ENCODE measurements at places on chromosomes 3 and 15.
A peak's percentile ranks its signal among the peaks of the same experiment; 100 is the strongest.

GRCh38 chr3:32492684-32493436, 9.8 kb downstream of the CMTM6 start:
- no peak for DNase-seq

DNA sequence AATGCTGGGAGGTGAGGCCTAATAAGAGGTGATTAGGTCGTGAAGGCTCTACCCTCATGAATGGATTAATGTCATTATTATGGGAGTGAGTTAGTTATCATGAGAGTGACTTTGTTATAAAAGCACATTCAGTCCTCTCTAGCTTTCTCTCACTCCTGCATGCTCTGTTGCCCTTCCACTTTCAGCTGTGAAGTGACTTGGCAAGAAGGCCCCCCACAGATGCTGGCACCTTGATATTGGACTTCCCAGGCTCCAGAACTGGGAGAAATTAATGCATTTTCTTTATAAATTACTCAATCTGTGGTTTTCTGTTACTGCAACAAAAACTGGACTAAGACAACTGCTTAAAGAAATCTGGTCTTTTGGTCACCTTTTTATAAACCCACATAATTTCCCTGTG, 144.3 kb downstream of the FBN1 start:
- no peak for DNase-seq

DNA sequence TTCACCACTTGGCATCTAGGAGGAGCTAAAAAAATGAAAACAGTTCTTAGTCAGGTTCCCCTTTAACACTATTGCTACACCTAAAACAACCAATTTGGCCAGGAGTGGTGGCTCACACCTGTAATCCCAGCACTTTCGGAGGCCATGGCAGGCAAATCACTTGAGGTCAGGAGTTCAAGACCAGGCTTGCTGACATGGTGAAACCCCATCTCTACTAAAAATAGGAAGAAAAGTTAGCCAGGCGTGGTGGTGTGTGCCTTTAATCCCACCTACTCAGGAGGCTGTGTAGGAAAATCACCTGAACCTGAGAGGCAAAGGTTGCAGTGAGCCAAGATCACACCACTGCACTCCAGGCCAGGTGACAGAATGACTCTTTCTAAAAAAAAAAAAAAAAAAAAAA, 124.1 kb downstream of the DGKG start:
- no peak for DNase-seq

DNA sequence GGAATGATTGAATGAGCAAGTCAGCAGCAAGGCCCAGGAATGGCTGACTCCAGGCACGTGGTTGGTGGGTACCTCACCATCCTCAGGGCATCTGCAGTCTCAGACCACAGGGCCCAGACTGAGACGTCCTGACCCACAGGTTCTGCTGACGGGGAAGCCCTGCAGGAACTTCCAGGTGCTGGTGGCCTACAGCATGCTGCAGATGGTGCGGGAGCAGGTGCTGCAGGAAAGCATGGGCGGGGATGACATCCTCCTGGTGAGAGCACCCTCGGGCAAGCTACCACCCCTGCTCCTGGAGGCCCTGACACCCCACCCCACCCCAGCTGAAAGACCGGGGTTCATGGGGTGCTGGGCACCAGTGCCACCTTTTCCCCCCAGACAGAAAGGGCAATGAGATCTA, 14.1 kb downstream of the TBC1D21 start:
- DNase-seq, result no peak

DNA sequence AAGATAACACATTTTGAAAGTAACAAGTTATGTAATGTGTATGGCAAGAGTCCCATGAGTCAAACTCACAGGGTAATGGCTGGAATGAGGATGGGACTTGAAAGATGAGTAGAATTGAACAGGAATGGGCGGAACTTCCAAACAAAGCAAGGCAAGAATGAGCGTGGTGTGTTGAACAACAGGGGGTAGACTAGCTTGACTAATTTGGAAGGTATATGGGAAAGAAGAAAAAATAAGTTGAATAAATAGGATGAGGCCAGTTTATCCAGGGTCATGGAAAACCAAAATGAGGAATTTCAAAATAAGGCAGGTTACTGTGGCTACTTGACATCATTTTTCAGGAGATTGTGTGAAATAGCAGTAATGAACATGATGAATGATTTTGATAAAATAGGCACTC, 2.5 kb upstream of the DPH6 start:
- DNase-seq, result no peak

DNA sequence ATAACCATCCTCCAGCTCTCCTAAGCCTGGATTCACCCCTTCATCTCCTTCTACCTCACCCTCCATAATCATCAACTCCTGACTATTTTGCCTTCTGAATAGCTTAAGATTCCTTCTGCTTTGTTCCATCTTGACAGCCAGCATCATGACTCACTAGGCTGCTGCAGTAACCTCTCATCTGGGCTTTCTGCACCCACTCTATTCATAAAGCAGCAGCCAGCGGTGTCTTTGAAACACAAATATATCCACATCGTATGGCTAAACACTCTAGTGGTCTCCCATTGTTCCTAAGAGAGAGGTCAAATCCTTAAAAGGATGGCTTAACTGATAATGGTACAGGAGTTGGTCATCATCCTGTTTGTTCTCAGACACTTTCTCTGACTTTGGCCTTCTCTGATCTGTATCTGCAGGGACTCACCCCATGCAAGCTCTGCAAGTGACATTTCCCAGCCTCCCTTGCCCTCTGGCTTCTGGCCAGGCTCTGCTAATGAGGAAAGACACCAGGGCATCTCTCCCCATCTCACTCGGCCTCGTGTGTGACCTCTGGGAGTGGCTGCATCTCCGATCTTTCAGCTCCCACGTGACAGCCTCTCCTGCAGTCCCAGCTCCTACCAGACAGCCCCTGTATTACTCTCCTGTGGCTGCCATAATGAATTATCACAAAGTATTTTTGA, 6.2 kb downstream of the GRK7 start:
- DNase-seq, result no peak

- DNase-seq, result no peak
Measured at GRCh38 chr3:123126031-123126430, 59.2 kb downstream of the PDIA5 start.

- no peak for DNase-seq
Measured at GRCh38 chr3:50605901-50606326, 5.7 kb downstream of the CISH start.

DNA sequence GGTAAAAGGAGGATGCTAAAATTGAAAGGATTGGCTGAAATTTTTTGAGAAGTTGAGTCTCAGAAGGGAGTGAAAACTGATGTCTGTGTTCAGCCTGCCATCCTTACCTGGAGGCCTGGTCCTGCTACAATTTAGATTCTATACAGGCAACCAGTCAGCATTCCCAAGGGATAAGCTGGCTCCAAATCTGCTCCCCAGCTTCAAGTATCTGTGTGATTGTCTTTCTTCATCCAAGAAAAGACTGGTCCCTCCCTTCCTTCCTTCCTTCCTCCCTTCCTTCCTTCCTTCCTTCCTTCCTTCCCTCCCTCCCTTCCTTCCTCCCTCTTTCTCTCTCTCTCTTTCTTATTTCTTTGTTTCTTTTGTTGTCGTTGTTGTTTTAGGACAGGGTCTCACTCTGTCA, 24.7 kb upstream of the UMPS start:
- no peak for DNase-seq

DNA sequence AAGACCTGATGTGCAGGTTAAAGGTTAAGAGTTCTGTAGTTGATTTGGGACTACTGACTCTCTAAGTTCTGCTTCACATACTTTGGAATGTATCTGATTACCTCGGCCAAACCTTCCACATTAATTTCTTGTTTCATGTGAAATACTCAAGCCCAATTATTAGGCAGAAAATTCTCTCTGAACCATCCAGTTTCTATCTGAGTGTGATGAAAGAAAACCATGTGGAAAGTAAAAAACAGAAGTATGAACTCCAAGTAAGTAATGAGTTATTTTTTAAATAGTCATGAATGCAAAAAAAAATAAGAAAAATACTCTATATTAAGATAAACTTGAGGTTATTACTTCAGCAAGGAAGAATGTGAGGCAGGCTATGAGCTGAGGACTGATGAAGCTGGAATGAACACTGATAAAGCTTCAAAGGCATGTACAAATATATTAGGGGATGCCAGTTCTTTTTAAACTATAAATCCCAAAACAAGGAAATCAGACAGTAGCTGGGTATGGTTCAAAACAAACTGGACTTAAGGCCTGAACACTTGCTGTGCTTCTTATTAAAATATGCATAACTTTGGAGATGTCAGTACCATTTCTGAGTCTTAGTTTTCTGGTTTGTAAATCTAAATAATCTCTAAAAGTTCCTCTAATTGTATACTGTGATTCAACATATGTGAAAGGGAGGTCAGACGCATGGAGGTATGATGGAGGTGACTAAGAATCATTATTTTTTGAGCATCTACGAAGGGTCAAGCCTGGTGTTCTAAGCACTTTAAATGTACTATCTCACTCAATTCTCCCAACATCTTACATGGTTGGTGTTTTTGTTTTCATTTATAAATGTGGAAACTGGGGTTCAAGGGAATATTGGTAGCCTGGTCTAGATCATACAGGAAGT, 59.6 kb downstream of the COL6A6 start:
- no peak for DNase-seq

- DNase-seq, result no peak
Measured at GRCh38 chr3:31530039-31530959, 2.4 kb upstream of the STT3B start.

- no peak for DNase-seq
Measured at GRCh38 chr3:45781841-45782240, 14.5 kb downstream of the SLC6A20 start.

GRCh38 chr3:170689296-170689829, 103.5 kb upstream of the SLC7A14 start:
- DNase-seq, result no peak

GRCh38 chr3:171293142-171293782, 166.9 kb downstream of the TNIK start:
- no peak for DNase-seq

- no peak for DNase-seq
Measured at GRCh38 chr15:75682181-75683135, 30.2 kb downstream of the CSPG4 start.

- DNase-seq, result no peak
Measured at GRCh38 chr3:17850448-17850847, 108.0 kb upstream of the TBC1D5 start.

GRCh38 chr3:172115787-172116186, 76.4 kb downstream of the FNDC3B start:
- DNase-seq, result no peak

GRCh38 chr3:138472141-138472825, 37.9 kb downstream of the ESYT3 start:
- no peak for DNase-seq

DNA sequence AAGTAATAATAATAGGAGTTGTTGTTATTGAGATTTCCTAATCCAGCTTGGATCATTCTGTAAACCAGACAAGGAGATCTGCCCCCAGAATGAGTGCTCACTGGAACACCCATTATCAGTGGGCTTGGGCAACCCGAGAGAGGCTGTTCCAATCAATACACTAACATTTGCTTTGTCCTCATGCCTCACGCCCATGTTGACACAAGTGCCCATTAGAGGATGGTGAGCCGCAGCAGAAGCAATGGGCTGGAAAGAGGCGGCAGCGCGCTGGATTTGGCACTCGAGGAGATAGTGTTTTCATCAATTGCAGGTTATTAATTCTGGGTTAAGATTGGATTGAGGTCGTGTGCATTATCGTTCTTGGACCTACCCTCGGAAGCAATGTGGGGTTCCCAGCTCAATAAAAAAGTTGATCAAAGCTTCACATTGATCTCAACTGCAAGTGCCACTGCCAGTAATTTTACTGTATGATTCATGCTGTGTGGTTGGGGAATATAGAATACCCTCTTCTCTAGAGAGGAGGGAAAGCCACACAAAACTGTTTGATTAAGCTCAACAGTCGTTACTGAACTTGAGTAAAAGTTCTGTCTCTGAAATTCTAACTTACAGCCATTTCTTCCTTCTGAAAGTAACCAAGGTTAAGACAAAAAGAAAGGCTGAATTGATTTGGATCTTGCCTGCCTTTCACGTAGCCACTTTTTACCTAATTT, 15.7 kb downstream of the LYZL4 start:
- no peak for DNase-seq

GRCh38 chr3:186261638-186262037, 100.4 kb downstream of the DGKG start:
- no peak for DNase-seq

DNA sequence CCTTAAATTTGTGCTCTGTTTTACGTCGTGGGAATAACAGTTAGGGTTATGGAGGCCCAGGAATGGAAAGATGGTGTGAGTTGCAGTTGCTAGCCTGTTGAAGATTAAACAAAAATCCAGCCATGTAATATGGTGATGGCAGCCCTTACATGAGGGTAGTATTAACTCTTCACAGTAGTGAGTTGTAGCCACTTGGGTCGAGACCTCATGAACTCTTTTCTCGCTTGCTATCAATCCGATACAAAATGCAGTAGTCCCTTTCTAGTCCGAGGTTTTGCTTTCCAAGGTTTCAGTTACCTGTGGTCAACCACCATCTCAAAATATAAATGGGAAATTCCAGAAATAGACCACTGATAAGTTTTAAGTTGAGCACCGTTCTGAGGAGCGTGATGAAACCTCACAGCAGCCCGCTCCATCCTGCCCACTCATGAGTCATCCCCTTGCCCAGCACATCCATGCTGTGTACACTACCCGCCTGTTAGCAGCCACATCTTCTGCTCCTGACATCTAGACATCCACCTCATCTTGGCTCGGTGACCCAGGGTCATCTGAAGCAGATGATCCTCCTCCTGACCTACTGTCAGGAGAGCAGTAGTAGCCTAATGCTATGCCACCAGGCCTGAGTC, 177.9 kb downstream of the CDIN1 start:
- DNase-seq, result no peak

DNA sequence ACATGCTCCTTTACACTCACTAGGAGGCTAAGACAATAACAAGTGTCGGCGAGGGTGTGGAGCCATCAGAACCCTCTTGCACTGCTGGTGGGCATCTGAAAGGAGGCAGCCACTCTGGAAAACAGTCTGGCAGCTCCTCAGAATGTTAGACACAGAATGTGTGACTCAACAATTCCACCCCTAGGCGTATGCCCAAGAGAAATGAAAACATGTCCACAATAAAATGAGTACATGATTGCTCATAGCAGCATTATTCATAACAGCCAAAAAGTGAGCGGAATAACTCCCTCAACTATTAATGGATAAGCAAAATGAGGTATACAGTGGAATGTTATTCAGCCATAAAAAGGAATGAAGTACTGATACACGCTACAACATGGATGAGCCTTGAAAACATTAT, 57.8 kb downstream of the WNT7A start:
- no peak for DNase-seq

GRCh38 chr15:82709421-82710207, at the start of gene AP3B2:
TSS of gene AP3B2 (minus strand) at chr15:82709875. CDS start at chr15:82709706, 169 bp downstream.
- peak; percentile 36 for DNase-seq

- no peak for DNase-seq
Measured at GRCh38 chr3:14818804-14819500, at the start of gene FGD5. TSS of gene FGD5 (plus strand) at chr3:14818962. CDS start at chr3:14819072, 110 bp downstream.

GRCh38 chr3:127175272-127175671, 17.7 kb upstream of the PRR23E start:
- no peak for DNase-seq

DNA sequence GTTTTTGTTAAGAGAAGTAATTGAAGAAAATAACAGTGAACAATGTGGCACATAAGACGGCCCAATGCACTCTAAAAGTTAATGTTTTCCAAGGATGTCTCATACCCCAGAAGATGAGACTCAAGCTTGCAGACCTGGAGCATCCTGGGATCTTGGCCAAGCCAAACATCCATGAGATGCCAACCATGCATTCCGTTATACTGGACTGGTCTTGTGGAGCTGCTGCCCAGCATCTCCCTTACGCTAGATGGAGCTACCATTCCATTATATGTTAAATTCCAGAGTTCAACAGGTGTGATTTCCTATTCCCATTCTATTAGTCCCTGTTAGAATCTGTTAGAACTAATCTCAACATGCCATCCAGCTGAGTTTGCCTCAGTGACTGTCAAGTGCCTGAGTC, 181.8 kb downstream of the PDCD6IP start:
- no peak for DNase-seq

Data from activated CD8-positive, alpha-beta memory T cell treated with anti-CD3 and anti-CD28 coated beads for 4 hours (primary cell).